Activated CD4-positive, alpha-beta T cell treated with anti-CD3 and anti-CD28 coated beads, Interleukin-2, Interleukin-6, amounts not matched to agents 100 ng/mL and 50 ng/mL, durations not matched to agents 16 hours and 8 hours (primary cell): ENCODE measurements at places on chromosomes 6 and 20.

GRCh38 chr6:129393654-129394053, 316.3 kb downstream of the ARHGAP18 start:
- DNase-seq: no peak

GRCh38 chr20:2178318-2179232, 76.9 kb downstream of the STK35 start:
- DNase-seq: no peak

- no peak for DNase-seq
Observed at GRCh38 chr20:52747845-52748284, 224.3 kb upstream of the TSHZ2 start.

DNA sequence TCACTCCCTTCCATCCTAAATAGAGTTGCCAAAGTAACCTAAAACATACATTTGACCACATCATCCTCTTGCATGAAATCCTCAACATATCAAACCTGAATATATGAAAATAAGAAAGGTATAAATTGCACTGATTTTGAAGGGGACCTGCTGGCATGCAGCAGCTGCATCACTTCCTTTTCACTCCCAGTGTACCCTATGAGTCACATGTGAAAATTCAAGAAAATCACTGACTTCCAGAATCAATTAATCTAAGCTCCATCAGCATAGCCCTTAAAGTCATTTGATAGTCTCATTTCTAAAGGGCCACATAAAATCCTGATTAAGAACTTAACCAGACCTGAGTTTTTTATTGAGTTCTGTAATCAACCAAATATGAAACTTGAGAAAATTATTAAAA, 24.3 kb downstream of the SNX14 start:
- DNase-seq: no peak

- DNase-seq: no peak
Observed at GRCh38 chr20:17856024-17856564, 112.5 kb downstream of the SNX5 start.

GRCh38 chr6:51891784-51892183, 195.6 kb downstream of the PKHD1 start:
- no peak for DNase-seq

DNA sequence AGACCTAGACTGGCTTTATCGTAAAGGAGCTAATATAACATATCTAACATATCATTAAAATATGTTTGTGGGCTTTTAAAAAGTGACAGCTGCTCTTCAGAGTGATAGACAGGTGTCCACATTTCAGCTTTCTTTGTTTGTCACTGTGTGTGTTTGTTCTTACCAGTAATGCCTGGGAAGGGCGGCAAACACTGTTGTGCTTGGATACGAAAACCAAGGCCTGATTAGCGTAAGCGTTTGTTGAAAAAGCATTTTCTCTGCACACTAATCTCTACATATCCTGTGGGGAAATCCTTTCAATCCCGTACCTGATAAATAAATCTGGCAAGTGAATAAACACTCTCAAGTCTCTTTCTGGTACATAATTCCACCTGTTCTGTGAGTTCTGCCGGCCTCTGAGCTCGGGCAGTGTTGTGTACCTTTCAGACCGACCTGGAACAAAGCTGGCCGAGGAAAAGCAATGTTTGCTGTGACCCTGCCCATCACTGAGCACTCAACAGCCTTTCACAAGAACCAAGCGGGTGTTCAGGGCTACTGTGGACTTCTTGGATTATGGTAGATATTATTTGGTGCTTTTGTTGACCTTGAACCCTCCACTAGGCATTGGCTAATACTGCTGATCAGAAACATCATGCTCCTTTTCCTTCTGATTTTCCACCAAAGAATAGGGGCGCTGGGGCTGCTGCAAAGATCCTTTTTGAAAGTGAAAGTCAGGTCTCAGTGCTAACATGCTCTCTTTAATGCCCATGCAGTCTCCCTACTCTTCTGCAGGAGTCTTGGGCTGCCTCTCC, 100.4 kb downstream of the CD83 start:
- no peak for DNase-seq

DNA sequence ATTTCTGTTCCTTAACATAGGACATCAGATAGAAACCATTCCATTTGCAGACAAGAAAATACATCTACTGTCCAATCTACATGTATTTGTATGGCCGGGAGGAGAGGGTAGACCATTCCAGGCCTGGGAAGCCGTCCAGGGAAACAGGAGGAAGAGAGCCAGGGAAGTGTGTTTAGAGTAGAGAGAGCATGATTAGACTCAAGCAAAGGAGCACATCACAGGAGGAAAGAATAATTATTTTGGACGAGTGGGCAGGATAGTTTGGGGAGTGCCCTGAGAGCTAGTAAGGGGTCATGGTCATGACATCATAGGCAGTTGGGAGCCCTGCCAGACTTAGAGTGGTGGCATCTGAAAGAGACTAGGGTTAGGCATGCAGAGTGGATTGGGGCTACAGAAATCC, 250.0 kb downstream of the HIVEP2 start:
- DNase-seq: no peak

DNA sequence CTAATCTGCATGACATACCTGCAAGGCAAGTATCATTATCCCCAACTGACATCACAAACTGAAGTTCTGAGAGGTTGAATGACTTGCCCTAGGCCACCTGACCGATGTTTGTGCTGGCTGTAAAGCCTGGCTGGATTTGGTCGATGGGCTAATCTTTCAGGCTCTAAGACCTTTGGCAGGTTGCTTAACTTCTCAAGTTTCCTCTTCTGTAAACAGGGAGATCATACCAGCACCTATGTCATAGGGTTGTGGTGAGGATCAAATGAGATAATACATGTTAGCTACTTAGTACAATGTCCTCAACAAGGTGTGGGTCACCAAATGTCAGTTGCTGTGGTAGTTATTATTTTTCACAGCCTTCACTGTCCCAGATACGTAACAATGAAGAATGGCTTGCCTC, 14.2 kb downstream of the ANKRD66 start:
- DNase-seq: no peak

- peak; percentile 56 for DNase-seq
Observed at GRCh38 chr6:126180585-126180984, 159.3 kb upstream of the CENPW start.

DNA sequence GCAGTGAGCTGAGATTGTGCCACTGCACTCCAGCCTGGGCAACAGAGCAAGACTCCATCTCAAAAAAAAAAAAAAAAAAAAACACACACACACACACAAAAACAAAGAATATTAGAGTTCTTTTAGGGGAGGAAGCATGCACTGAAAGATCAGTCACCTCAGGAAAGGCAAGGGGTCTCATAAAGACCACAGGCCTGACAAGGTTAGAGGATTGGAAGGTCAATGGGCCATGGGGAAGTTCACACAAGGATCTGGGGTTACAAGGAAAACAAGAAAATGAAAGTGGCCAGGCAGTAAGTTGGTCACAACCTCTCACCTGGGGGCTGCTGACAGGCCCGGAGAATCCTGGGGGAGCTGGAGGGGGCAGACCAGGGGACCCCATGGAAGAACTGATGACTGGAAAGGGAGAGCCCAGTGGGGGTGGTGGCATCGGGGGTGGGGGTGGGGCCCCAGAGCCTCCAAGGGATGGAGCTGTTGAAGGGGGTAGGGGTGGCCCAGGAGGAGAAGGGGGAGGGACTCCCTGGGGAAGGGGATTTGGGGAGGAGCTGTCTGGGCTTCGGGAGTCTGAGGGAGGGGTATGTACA, 1.5 kb downstream of the RXRB start:
- DNase-seq: no peak

DNA sequence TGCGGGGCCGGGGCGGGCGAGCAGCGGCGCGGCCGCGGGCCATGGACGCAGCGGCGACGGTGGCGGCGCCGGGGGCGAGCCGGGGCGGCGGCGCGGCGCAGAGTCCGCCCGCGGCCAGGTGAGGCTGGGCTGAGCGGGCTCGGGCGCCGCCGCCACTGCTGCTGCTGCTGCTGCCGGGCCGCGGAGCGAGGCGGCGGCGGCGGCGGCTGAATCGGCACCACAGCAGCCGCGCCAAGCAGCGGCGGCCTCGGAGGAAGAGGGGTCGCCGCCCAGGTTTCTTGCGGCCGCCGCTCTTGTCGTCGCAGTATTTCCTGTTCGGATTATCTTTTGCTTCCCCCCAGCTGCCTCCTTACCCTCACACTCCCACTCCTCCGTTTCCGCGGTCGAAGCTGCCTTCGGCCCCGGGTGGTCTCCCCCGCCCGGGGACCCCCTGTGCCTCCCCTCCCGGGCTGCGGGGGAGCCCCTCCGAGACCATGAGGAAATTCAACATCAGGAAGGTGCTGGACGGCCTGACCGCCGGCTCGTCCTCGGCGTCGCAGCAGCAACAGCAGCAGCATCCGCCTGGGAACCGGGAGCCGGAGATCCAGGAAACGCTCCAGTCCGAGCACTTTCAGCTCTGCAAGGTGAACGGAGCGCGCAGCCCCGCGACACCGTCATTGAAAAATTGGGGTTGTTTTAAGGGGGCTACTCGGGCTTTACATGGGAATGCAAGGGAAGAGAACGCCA, at the start of gene STXBP5:
Gene STXBP5 (plus strand): TSS at position 358 of the 726 bp plus-strand sequence. CDS start 116 bp downstream, at position 474.
- DNase-seq: peak; percentile 38
